ENCODE measurements at places on chromosomes 6 and 20. TPM values are rescaled to one million over a fixed set of nuclear protein-coding genes. Genes with fewer than 3 reads are reported as not detected.

The MATN4 gene
- total RNA-seq: 0.09 TPM

The OXT gene
- not detected for total RNA-seq

The CST5 gene
- not detected for total RNA-seq

The TRIM31 gene
- 1.3 TPM for total RNA-seq

The CDH26 gene
- total RNA-seq: not detected
